ENCODE measurements at places on chromosomes 1 and 21.

GRCh38 chr1:107141491-107142126, 770 bp downstream of the NTNG1 start:
- DNase-seq, result no peak

- DNase-seq, result no peak
Measured at GRCh38 chr1:81950591-81951244, 150.0 kb downstream of the ADGRL2 start.

- no peak for DNase-seq
Measured at GRCh38 chr1:63874278-63874880, 100.6 kb downstream of the ROR1 start.

DNA sequence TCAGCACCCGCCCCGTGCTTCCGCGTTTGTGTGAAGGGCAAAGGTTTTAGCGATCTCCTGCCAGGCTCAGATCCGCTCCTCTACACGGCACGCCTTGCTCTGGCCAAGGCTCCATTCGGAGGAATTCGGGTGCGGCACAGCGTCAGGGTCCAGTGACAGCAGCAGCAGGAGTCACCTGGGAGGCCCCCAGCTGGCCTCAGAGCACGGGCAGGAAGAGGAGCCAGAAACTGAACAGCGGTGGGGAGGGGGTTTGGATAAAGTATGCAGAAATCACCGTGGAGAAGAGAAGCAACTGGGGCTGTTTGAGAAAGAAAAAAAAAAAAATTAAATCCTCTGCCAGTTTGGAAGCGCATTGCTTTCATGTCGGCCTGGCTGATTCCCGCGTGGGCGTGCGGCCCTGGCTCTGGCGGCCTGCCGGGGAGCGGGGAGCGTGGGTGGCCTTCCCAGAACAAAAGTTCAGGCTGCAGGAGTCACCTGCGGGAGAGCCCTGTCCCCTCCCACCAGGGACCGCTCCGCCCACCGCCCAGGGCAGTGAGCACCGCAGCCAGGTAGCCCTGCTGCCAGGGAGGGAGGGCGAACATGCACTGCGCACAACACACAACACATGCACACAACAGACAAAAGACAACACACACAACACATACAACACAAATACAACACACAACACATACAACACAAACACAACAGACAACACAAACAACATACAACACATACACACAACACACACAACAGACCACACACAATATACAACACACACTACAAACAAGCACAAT, 107.6 kb downstream of the ETS2 start:
- peak; percentile 88 for DNase-seq

- DNase-seq, result no peak
Measured at GRCh38 chr1:86753700-86754099, 49.3 kb downstream of the SH3GLB1 start.
